Activated gamma-delta T cell (primary cell): ENCODE measurements at places on chromosomes 3 and 15.

DNA sequence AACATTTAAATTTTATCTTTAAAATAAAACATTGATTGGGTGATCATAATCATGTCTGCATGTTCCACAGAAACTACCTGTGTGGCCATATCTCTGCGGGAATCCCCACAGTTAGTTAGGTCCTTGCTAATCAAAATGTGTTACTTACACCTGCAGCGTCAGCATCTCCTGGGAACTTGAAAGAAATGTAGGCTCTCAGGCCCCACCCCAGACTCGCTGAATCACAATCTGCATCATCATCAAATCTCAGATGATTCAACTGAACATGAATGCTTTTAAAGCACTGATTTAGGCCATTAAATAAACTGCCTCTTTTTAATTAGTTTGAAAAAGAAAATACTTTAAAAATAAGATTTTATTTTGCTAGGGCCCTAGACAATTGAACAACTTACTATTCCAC, 577.8 kb downstream of the PYDC2 start:
- DNase-seq = no peak

GRCh38 chr3:130661140-130661891, 85.3 kb downstream of the PIK3R4 start:
- DNase-seq = no peak

GRCh38 chr3:152874896-152875749, 40.2 kb downstream of the P2RY1 start:
- DNase-seq = no peak

GRCh38 chr3:56308471-56308870, 159.8 kb downstream of the ERC2 start:
- no peak for DNase-seq

DNA sequence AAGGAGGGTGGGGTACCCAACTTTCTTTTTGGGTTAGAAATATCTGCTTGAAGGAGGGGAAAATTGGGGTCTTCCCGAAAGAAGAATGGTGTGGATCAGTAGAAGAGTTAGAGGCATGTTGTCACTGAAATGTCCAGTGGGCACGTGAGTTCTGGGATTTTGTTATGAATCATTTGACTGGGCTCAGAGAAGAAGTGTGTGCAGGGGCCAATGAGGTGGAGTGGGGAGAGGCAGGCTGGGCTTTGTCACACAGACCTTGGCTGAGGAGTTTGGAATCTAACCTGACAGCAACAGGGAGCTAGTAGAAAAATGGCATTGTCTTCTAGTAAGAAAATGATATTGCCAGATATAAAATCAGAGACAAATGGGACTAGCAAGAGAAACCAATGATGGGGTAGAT, 436.8 kb downstream of the MFSD1 start:
- no peak for DNase-seq

- no peak for DNase-seq
Observed at GRCh38 chr3:55309336-55309735, 177.8 kb downstream of the WNT5A start.

GRCh38 chr3:127707851-127708411, 35.2 kb downstream of the ABTB1 start:
- no peak for DNase-seq

GRCh38 chr3:158152186-158152585, 42.3 kb downstream of the RSRC1 start:
- DNase-seq = no peak

GRCh38 chr3:113084777-113085176, 94.0 kb downstream of the GTPBP8 start:
- no peak for DNase-seq
